Naive thymus-derived CD4-positive, alpha-beta T cell (primary cell): ENCODE measurements at places on chromosomes 11 and 22.

- no peak for DNase-seq
These were observed 51.3 kb upstream of the NNMT start for GRCh38 chr11:114244726-114245394.

DNA sequence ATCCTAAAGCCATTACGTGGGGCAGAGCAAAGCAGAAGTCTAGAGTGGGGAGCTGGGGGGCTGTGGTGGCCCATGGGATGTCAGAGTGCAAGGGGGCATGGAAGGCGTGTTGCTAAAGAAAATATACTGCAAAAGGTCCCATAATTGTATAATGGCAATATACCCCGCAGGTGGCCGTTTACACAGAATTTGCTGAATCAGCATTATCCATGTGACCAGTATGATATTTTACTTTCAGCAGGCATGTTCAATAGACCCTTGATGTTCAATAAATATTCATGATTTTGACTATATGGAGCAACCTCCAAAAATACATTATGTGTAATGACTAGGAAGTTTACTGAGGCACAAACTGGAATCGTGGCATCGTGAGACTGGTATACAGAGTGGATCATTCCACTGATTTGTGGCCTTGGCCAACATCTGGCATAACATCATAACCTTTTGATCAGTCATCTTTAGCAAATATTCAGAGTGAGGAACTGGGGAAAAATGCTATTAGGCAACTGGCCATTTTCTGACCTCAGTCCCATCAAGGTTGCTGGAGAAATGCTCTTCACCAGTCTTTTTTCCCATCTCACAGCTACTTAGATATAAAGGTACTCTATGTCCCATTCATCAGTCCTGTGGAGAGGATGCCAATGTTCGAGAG lies 29.3 kb upstream of the PPP2R1B start:
- DNase-seq: no peak

GRCh38 chr22:24106385-24107381 lies 74.6 kb upstream of the SUSD2 start:
- DNase-seq: peak; percentile 39

- no peak for DNase-seq
These were observed 339.1 kb upstream of the API5 start for GRCh38 chr11:42972741-42973140.

- no peak for DNase-seq
These were observed 51.3 kb upstream of the SLC1A2 start for GRCh38 chr11:35470616-35471015.

DNA sequence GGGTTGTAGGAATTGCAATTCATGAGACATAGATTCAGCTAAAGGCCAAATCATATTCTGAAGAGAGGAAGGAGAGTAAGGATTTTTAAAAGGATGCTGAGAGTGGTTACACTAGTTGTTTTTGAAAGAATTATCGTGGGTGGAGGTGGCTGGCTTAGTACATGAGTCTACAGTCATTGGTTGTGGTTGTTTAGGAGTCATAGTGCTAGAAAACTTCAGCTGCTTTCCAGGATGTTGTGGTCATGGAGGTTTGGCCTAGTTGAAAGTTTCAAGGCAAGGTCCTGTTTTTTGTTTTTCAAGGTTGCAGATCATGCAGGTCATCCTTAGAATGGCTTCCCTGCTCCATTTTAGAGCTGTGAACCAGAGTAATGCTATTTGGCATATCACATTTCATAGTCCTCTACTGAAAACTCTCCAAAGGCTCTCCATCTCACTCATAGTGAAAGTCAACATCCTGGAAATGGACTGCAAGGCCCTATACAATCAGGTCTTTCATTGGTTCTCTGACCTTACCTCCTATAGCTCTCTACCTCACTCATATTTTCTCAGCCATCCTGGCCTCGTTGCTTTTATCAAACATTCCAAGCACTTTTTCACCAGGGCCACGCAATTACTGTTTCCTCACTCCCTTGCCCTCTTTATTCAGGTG lies 26.1 kb upstream of the ZBTB44 start:
- DNase-seq: no peak

GRCh38 chr11:32426819-32427615 lies 8.3 kb downstream of the WT1 start:
- no peak for DNase-seq

GRCh38 chr11:63682066-63683021 lies 1.0 kb downstream of the RTN3 start:
- peak; percentile 48 for DNase-seq

- DNase-seq: no peak
These were observed 140.3 kb downstream of the BRD1 start for GRCh38 chr22:49687333-49687732.

DNA sequence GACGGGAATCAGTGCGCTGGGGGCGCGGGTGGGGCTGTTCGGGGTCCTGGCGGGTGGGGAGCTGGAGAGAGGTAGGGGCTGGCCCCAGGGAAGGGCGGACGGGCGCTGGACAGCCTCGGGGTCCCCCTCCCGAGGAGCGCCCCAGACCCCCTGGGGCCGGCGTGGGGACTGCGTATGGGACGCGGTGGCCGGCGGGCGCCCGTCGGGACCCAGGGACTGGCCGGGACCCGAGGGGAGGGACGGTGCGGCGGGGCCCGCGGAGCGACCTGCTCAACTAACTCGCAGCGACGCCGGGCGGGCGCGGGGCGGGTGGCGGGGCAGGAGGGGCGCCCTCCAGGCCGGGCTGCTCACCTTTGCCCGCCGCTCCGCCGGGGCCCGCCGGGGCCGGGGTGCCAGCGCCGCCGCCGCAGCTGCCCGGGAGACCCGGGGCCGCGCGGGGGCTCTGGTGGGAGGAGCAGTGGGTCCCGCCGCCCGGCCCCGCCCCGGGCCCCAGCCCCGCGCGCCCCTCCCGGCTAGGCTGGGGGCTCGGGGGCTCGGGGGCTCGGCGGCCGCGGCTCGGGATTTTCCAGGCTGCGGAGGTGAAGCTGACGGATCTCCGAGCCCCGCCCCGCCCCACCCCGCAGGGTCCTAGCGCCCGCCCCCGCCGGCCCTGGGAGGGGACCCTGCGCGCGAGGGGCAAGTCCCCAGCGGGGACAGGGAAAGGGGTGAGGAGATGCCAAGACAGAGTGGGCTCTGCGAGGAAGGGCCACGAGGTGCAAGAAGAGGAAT lies 12.3 kb downstream of the STARD10 start:
- peak; percentile 50 for DNase-seq

- DNase-seq: no peak
These were observed 31.6 kb upstream of the WNT11 start for GRCh38 chr11:76237914-76238313.

DNA sequence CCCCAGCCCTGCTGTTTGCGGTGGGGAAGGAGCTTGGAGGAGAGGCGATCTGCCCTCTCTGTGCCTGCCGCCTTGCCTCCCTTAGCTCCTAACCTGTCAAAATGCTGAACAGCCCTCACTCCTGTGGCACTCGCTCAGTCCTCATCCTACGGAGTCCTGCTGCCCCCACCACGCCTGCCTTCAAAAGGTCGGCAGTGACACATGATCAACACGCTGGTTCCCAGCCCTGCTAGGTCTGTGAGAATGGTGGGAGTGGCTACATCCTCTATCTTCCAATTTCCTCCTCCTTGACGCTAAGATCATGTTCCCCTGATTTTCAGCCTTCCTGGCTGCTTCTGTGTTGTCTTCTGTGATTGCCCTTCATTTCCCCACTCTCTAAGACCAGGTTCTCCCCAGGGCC lies 120.2 kb upstream of the TBCEL start:
- DNase-seq: no peak

GRCh38 chr11:120740380-120740779 lies 228.8 kb downstream of the GRIK4 start:
- DNase-seq: no peak

DNA sequence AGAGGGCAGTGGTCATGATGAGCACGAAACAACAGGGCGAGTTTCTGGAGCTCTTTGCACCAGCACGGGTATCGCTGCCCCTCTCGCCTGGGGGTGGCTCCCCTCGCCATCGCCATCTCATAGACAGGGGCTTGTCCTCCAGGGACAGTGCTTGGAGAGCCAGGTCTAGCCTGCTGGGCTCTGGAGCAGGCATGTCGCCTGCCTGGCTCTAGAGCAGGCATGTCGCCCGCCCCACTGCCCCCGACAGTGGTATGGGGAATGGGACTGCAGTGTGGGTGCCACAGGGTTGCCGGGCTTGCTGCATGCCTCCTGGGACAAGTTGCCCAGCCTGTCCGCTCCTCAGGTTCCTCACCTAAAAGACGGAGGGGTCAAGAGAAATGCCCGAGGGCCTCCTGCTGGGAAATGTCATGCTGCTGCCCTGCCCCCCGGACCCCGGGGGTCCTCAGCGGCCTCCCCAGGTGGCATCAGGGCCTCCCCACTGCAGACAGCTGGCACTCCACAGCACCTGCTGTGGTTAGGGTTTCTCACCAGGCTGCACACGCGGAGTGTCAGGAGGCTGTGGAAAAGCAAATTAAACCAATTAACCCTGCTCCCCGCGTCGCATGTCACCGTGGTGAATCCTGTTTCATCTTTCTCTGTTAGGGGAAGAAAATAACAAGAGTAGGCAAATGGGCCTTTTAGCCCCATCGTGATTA lies 403.0 kb downstream of the TBC1D22A start:
- no peak for DNase-seq

DNA sequence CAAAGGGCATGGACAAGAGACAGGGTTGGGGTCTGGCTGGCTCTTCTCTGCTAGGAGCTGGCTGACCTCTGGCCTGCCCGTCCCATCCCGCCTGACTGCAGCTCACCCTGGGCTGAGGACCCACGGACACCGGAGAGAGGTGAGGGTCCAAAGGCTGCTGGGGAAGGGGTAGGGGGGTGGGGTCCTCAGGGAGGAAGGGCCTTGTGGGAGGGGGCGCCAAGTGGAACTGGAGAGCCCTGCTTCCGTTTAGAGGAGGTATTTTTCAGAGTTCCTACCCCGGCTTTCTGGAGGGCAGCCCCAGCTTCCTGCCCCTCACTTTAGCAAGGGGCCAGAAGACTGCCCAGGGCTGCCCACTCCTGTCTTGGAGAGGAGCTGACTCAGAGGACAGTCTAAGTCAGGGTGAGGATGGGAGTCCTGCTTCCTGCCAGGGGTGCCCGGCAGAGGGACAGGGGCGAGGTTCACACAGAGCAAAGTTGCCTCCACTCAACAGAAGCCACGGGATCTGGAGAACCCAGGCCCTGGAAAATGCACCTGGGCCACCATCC lies 7.1 kb downstream of the LARGE2 start:
- DNase-seq: no peak

DNA sequence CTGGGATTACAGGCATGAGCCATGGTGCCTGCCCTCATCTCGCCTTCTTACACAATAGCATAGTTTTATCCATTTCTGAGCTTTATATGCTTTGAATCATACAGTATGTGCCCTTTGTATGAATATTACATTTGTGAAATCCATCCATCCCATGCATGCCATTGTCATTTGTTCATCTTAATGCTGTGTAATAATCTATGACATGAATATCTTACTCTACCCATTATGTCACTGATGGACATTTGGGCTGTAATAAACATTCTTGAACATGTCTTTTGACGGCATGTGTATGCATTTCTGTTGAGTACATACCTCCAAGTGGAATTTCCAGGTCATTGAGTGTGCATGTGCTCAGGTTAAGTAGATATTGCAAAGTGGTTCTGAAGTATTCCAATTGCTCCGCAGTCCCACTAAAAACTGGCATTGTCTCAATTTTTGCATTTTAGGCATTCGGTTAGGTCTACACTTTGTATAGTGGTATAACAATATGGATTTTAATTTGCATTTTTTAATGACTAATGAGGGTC lies 339.3 kb upstream of the SYN3 start:
- no peak for DNase-seq

DNA sequence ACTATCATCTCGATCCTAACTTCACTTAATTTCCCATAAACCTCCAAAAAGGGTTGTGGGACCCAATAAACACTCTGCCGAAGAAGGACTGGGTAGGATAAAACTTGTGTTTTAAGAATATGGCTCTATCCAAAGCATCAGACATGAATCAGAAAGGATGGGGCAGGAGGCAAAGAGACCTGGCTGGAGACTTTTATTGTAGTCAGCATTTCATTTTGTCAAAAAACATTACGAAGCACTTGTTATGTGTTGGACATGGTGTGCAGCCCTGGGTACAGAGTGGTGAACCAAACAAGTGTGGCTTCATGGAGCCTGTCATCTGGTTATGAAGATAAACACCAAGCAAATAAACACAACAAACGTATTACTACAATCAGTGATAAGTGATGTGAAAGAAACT lies 17.3 kb downstream of the IL10RA start:
- DNase-seq: no peak

DNA sequence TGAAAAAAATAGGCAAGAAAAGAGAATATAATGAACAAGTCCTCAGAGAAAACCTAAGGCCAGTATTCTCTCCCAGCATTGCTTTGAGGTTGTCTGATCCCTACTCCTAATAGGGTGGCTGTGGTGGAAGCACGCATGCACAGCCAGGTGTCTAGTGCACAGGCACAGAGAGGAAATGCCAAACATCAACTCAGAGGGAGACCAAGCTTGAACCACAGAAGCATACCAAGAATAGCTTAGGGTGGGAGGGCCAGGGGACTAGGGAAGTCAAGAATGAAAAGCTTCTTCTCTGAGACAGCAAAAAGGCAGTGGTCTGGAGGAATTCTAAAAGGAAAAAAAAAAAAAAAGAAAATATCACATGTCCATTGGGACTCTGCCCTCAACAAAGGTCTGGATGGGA lies 244.1 kb upstream of the API5 start:
- no peak for DNase-seq

DNA sequence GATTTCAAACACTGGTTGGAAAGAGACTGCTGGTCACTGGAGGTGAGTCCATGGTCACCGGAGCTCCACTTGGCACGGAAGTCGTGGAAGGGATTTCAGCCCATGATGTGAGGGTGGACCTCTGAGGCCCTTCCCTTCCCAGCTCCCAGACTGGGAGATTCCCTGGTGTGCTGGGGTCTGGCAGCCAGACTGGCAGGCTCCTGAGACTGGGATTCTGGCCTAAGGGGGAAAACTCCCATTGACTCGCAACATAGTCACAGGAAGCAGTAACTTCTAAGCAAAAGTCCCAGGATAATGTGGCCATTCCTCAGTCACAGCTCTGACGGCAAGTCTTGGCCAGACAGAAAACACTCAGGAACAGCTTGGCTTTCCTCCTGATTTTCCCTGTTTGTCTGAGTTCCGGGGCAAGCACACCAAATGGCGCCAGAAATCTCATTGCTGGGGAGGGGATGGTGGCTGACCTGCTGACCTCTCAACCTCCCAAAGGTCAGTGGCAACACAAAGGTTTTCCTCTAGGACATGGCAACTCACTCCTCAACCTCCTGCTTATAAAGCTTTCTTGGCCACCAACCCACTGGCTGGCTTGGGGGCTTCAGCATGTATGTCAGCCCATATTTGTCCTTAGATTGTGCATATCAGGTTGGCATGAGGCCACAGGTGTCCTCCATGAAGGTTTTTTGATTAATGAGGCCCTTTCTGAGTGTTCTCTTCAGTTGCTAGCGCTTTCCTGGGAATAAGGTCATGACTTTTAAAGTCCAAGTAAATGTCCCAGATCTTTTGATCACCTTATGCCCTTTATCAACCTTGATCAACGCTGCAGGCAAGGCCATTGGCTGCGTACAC lies 99.5 kb downstream of the CCDC81 start:
- no peak for DNase-seq

DNA sequence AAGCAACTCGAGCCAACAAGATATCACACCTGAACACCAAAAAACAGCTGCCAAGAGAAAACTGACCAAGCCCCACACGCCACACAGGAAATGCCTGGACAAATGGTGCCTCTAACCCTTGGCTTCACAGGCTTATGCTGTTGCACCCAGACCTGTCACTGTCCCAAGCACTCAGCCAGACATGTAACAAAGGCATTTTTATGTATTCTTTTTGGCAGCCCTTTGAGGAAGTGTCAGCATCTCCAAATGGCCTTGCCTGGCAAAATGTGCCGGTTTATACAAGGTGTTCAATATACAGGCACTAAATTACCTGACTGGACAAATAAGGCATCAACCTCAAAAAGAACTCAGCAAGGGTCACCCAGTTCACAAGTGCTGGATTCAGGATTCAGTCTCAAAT lies 6.1 kb downstream of the HDHD5 start:
- no peak for DNase-seq

GRCh38 chr11:73317803-73318202 lies 9.7 kb downstream of the ARHGEF17 start:
- DNase-seq: no peak
